ENCODE measurements at places on chromosomes 3 and 15.

DNA sequence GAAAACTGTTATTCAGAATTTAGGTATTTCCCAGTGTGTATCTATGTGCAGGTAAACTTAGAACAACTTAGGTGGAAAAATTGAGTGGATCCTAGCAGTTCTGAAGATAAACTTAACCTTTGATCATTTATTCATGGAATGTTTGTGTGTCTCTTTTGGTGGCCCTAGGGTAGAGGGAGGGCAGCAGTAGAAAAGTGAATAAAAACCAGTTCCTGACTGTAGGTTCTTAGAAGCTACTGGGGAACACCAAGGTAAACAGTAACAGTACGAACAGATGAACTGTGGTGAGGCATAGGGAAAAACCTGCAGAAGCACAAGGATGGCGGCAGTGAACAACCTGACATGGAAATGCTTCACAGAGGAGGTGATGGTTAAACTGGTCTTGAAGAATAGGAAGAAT, 2.5 kb downstream of the SNRK start:
- no peak for DNase-seq

GRCh38 chr3:105811518-105812193, 57.2 kb downstream of the CBLB start:
- no peak for DNase-seq

GRCh38 chr3:133475245-133476010, 75.6 kb downstream of the BFSP2 start:
- no peak for DNase-seq

- peak; percentile 31 for DNase-seq
Measured at GRCh38 chr3:129439226-129439816, 427 bp downstream of the MBD4 start.

DNA sequence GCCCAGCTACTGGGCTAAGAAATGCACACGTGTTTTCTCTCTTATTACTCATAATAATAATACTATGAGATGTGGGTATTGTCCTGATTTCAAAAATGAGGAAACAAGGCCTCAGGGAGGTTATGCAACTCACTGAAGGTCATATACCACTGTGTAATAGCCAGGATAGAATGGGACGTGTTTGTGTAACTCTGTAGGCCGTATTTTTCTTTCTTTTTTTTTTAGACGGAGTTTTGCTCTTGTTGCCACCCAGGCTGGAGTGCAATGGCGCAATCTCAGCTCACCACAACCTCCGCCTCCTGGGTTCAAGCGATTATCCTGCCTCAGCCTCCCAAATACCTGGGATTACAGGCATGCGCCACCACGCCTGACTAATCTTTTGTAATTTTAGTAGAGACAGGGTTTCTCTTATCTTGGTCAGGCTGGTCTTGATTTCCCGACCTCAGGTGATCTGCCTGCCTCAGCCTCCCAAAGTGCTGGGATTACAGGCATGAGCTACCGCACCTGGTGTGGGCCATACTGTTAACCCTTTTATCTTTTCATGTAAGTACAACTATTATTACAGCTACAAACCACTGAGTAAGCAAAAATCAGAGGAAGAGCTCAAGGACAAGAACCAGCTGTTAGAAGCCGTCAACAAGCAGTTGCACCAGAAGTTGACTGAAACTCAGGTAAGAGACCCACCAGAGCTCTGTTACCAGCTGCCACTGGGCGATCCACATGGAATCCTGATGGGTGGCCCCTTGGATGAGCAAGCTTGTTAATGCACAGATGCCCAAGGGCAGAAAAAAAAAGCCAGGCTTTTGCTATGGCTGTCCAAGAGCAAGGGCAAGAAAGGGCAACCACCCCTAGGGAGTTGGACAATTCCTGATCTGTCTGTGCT, 6.7 kb downstream of the KNSTRN start:
- no peak for DNase-seq

DNA sequence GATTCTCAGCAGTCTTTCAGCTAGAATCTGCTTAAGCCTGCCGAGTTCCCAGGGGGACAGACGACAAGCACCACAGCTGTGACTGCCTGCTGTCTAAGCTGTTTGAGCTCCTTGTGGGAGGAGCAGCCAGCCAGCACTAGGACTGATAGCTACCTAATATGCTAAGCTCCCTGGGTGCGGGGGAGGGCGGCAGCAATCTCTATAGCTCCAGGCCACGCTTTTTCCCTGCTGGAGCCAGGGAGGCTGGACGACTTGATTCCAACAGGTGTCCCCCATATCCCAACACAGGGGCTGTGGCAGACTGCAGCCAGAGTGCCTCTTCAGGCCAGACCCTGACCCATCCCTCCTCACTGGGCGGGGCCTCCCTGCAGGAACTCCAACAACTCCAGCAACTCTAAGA, 134.1 kb upstream of the ARPP21 start:
- no peak for DNase-seq

GRCh38 chr3:115595611-115596275, 27.6 kb upstream of the GAP43 start:
- no peak for DNase-seq

- no peak for DNase-seq
Measured at GRCh38 chr3:94171954-94172353, 109.1 kb downstream of the NSUN3 start.

DNA sequence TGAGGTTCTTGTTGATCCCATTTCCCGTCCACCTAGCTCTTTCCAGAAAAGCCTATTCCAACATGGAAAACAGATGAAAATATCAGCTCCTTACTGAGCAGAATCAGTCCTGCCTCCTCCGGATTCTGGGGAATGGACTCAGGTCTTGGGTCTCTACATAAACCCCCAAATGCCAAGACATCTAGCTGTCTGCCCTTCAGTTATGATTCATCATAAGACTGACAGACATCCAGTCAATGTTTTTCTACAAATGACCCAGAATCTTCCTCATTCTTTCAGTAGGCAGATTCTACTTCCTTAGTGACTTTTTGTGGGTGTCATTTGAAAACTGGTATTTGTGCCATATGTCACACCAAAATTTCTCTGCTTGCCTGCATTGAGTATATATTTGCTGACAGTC, 103.0 kb upstream of the TGFBR2 start:
- DNase-seq = no peak

DNA sequence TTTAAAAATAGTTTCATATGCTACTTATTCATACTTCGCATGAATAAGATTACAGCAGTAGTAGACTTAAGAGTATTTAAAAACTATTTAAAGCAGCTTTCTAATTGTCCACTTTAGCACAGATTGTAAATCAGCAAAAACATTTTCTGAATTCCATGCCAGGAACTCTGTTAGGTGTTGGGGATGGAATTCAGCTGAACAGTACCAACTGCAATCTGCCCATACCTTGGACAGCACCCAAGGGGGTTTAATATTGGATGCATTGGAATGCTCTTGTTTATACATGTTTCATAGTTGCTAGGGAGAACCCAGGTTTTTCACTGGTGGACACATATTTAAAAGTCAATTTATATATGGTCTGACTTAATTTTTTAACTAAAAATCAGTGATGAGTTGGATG, 74.8 kb downstream of the PPM1L start:
- DNase-seq = no peak

GRCh38 chr3:111227216-111227615, 155.6 kb downstream of the NECTIN3 start:
- DNase-seq = no peak

GRCh38 chr15:88615303-88616107, 5.6 kb upstream of the AEN start:
- DNase-seq = no peak
